D721Med (cell line): ENCODE measurements at places on chromosomes 1 and 21.

GRCh38 chr1:204323887-204324286, 35.8 kb downstream of the PLEKHA6 start:
- DNase-seq: no peak

DNA sequence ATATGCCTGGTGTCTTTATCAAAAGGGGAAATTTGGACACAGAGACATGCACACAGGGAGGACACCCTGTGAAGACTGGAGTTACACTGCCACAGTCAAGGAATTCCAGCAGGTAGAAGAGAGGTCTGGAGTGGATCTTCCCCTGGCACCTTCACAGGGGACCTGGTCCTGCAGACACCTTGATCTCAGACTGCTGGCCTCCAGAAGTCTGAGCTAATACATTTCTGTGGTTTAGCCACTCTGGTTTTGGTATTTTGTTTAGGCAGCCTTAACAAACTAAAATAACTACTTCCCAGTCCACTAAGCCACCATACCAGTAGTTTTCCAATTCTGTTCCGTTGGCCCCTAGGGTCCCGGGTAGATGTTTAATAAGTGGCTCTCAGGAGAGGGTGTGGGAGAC, 164.7 kb downstream of the SETD4 start:
- no peak for DNase-seq

GRCh38 chr1:51594716-51595115, 22.2 kb upstream of the OSBPL9 start:
- DNase-seq: no peak

- DNase-seq: peak; percentile 55
Observed at GRCh38 chr21:42461881-42462877, 33.8 kb downstream of the RSPH1 start.

DNA sequence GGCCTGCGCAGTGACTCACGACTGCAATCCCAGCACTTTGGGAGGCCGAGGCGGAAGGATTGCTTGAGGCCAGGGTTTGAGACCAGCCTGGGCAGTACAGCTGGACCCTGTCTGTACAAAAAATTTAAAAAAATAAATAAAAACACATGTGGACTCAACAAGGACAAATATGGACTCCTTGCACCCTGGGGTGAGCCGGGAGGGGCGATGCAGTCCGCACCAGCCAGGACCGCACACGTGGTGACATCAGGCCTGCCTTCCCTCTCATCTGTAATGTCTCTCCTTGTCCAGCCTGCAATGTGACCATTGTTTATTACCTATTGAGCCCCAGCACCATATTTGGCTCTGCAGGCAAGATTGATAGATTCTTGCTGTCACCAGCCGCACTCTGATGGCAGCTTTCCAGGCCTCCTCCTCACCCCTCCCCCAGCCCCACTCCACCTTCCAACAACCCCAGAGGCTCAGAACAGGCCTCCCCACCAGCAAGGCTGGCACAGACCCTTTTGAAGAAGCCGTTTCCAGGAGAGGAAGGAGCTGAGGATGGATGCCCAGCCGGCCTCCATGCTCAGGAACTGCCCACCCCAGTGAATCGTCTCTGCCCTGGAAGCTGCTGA, 55.2 kb downstream of the IRF2BP2 start:
- no peak for DNase-seq

DNA sequence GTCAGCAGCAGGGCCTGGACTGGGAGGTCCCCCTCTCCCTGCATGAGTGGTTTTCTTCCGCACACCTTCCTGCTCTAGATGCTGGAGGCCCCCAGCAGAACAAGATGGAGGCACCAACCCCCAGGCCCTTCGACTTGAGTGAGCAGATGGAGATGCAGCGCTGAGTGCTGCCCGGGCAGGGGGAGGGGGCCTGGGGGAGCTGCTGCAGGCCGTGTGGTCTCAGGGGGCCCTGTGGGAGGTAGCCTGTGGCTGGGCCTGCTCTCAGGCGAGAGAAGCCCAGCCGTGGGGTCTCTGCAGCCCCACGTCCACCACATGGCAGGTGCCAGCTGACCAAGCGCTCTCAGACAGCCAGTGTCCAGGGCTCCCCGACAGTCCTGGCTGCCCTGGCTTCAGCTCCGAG, 1.2 kb upstream of the FAAP20 start:
- DNase-seq: no peak
